ENCODE measurements at places on chromosomes 2 and 18.

- no peak for DNase-seq
- H3K27ac ChIP-seq, result no peak overlapping the region
- no peak overlapping the region for H3K4me3 ChIP-seq
- H3K36me3 ChIP-seq, result no peaks in the 10 kb centered on the region
Measured at GRCh38 chr2:68428746-68429145, 38.3 kb downstream of the FBXO48 start.

- no peak overlapping the region for H3K27ac ChIP-seq
- peaks cover 5% of the 10 kb centered on the region for H3K27me3 ChIP-seq
- no peak for DNase-seq
- H3K4me1 ChIP-seq, result peaks cover 5% of the 10 kb centered on the region
- H3K36me3 ChIP-seq, result no peaks in the 10 kb centered on the region
Measured at GRCh38 chr18:10315522-10315921, 138.9 kb upstream of the APCDD1 start.

- no peak for DNase-seq
- H3K27ac ChIP-seq, result no peak overlapping the region
- H3K4me3 ChIP-seq, result no peak overlapping the region
Measured at GRCh38 chr18:48318436-48318835, 90.7 kb downstream of the ZBTB7C start.

DNA sequence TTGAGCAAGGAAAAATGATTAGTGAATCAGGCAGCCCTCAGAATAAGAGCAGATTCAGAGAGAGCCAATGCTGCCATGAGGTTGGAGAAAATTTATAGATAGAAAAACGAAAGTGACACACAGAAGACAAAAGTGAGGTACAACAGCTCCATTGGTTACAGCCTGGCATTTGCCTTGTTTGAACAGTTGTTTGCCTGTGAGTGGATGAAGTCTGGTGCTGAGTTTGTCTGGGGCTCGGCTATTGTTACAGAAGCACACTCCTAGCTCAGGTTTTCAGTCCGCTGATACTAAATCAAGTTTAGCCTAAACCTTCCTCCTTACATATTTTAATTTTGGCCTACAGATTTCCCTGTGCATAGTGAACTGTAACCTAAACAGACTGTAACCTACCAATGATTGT, 387.8 kb upstream of the RAB12 start:
- H3K4me1 ChIP-seq, result no peaks in the 10 kb centered on the region
- no peak overlapping the region for H3K27ac ChIP-seq
- H3K27me3 ChIP-seq, result no peaks in the 10 kb centered on the region

DNA sequence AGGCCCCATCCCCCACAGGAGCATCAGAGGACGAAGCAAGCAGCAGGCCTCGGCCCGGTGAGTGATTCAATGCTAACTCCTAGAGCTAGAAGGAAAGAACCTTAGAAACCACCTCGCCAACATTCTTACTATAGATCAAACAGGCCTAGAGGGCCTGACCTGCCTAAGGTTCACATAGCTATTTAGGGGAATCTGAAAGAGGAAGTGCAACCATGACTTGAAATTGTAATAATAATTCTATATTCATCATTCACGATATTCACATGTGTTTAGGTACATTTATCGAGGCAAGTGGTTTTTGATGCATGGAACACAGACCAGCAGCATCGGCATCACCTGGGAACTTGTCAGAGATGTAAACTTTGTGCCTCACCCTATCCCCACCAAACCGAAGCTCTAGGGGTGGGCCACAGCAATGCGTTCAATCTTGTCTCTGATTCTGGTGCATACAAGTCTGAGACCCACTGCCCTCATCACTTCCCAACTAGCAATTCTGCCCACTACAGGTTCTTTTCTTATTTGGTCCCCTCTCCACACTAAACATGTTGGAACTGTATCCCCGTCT, 78.0 kb upstream of the DNMT3A start:
- no peak for DNase-seq
- no peak overlapping the region for H3K4me3 ChIP-seq
- no peaks in the 10 kb centered on the region for H3K27me3 ChIP-seq
- H3K36me3 ChIP-seq, result peaks cover 20% of the 10 kb centered on the region
- peaks cover 17% of the 10 kb centered on the region for H3K4me1 ChIP-seq
- H3K27ac ChIP-seq, result no peak overlapping the region

DNA sequence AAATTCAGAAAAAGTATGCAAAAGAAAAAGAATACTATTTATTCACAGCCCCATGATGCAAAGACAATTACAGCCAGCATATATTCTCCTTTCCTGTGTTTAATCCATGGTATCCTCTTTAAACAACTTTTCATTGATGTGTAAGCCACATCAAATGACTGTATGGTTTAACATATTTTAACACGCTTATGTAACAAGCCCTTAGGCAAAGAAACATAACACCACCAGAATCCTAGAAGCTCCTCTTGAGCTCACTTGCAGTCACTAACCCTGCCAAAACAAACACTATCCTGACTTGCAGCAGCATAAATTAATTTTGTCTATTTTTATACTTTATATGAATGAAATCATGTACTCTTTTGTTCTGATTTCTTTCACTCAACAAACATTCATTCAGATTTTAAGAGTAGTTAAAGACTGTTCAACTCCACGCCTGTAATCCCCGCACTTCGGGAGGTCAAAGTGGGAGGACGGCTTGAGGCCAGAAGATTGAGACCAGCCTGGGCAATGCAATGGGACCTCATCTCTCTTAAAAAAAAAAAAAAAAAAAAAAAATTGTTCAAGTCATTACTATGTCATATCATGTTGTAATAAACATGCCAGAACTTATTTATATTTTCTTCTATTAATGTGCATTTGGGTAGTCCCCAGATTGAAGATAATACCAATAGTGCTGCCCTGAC, 226.3 kb downstream of the NBAS start:
- peaks cover 12% of the 10 kb centered on the region for H3K4me1 ChIP-seq
- H3K36me3 ChIP-seq, result peaks cover 11% of the 10 kb centered on the region
- H3K27ac ChIP-seq, result no peak overlapping the region
- no peaks in the 10 kb centered on the region for H3K27me3 ChIP-seq
- no peak overlapping the region for H3K4me3 ChIP-seq

DNA sequence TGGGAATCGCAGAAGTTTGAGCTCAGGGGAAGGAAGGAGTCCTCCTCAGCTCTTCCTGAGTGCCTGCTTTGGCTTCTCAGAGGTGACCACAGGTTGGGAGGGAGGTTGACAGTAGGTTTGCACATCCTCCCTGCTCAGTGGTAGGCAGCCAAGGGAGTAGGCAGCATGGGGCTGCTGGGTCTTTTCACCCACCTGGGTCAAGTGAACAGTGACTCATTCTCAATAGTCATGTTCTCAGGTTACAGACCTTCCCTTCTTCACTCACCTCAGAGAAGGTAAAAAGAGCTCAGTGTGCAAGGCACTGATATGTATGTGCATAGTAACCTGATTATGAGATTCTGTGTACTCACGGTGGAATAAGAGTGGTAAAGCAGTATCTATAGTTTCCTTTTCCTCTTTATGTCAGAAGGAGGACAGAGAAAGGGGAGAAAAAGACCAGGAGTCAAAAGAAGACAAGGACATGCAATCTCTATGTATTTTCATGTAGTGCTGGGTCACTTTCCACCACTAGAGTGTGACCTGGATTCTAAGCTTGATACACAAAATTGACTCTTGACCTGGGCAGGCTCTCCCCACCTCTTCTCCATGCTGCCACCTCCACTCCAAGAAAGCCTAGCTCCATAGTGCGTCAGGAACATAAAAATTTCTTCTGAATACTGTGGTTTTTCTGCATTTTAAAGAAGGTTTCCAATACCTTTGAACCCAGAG, 36.5 kb upstream of the ASNSD1 start:
- no peaks in the 10 kb centered on the region for H3K36me3 ChIP-seq
- H3K27me3 ChIP-seq, result no peaks in the 10 kb centered on the region
- H3K4me1 ChIP-seq, result peaks cover 9% of the 10 kb centered on the region
- no peak overlapping the region for H3K4me3 ChIP-seq
- H3K27ac ChIP-seq, result no peak overlapping the region
- no peak for DNase-seq

DNA sequence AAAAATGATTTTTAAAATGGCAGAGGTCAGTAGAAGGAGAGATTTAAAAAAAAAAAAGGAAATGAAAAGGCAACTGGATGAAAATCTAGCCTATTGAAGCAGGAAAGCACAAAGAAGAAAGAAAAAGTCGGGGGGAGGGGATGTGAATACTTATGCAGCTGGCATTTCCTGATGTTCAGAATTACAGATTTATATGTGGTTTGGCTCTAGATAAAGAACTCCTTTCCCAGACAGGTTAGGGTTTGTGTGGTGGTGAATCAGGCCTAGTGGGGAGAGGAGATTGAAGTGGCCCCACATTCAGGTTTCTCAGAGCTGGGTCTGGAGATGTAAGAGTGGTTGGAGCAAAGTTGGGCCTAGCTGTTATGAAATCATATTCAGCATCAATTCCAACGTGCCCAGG, 394.4 kb downstream of the FIGN start:
- H3K4me3 ChIP-seq, result no peak overlapping the region
- no peaks in the 10 kb centered on the region for H3K4me1 ChIP-seq
- no peaks in the 10 kb centered on the region for H3K27me3 ChIP-seq
- no peaks in the 10 kb centered on the region for H3K36me3 ChIP-seq
- no peak overlapping the region for H3K27ac ChIP-seq

GRCh38 chr2:3102922-3103569, 274.6 kb downstream of the EIPR1 start:
- H3K27me3 ChIP-seq, result peaks cover 3% of the 10 kb centered on the region
- DNase-seq, result no peak
- peaks cover 5% of the 10 kb centered on the region for H3K4me1 ChIP-seq
- H3K27ac ChIP-seq, result no peak overlapping the region
- H3K4me3 ChIP-seq, result no peak overlapping the region

DNA sequence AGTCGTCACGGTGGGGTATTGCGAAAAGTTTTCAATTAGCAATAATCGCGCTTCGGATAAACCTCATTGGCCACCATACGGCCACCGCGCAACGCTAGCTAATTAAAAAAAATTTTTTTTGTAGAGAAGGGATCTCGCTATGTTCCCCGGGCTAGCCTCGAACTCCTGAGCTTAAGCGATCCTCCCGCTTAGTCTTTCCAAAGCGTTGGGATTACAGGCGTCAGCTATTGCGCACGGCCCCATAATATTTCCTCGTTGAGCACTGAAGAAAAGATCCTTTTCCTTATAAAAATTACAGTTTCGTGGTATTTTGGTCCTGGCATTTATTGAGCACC, 759 bp upstream of the ACTR1B start:
- H3K4me3 ChIP-seq, result peak overlapping the region; percentile 86
- DNase-seq, result peak; percentile 13
- peaks cover 12% of the 10 kb centered on the region for H3K36me3 ChIP-seq
- peak overlapping the region; percentile 96 for H3K27ac ChIP-seq
- H3K27me3 ChIP-seq, result no peaks in the 10 kb centered on the region

- H3K27me3 ChIP-seq, result no peaks in the 10 kb centered on the region
- H3K4me3 ChIP-seq, result no peak overlapping the region
- no peaks in the 10 kb centered on the region for H3K4me1 ChIP-seq
- H3K27ac ChIP-seq, result no peak overlapping the region
- H3K36me3 ChIP-seq, result no peaks in the 10 kb centered on the region
- no peak for DNase-seq
Measured at GRCh38 chr2:132680544-132680943, 10.5 kb upstream of the LYPD1 start.

Measured in activated CD4-positive, alpha-beta T cell treated with anti-CD3 and anti-CD28 coated beads, Interleukin-2, amount 10 ng/mL, durations not matched to agents 7 days and 5 days (primary cell).